D341Med (cell line): ENCODE measurements at places on chromosomes 12 and 14.

- DNase-seq = no peak
Measured at GRCh38 chr12:666066-666465, 2.8 kb upstream of the NINJ2 start.

DNA sequence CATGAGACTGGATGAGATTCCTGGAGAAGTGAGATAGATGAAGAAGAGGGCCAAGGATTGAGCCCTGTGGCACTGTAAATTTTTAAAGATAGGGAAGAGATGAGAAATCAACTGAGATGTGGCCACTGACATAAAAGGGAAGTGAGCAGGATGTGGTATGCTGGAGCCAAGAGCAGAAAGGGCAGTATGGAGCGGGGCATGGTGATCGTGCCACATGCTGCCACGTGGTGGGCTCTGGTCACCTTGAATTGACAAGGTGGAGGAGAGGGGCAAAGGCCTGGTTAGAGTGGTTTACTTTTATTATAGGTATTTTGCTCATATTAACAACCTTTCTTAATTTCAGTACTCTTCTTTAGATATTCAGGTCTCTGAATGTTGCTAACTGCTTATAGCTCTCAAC, 257.9 kb downstream of the NEDD1 start:
- DNase-seq = no peak

- DNase-seq = no peak
Measured at GRCh38 chr12:24705741-24706358, 243.1 kb downstream of the BCAT1 start.

- DNase-seq = no peak
Measured at GRCh38 chr12:128043317-128043716, 223.7 kb upstream of the TMEM132C start.

DNA sequence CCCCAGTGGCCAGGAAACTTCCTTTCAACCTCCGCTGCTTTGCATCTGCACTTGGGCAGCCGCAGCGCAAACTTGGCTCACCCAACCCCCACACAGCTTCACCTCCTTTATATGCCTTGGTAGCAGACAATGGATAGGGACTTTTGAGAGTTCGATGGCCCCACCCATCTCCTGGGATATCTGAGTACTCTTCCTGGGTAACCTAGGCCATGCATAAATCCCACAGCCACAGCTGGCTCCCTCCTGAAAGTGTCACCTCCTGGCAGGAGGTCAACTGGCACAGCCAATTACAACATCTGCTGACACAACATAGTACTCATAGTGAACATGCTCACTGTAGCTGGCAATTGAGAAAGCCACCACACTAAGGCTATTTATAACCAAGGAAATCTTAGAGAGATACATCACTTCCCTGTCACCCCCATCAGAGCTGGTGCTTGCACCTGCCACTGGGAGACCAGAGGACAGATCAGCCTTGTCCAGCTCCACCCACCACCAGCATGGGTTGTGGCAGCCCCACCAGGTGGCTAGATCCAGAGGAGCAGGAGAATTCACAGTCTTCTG, 410.0 kb downstream of the SYT1 start:
- DNase-seq = no peak

GRCh38 chr12:129840145-129840884, 63.5 kb downstream of the TMEM132D start:
- no peak for DNase-seq

DNA sequence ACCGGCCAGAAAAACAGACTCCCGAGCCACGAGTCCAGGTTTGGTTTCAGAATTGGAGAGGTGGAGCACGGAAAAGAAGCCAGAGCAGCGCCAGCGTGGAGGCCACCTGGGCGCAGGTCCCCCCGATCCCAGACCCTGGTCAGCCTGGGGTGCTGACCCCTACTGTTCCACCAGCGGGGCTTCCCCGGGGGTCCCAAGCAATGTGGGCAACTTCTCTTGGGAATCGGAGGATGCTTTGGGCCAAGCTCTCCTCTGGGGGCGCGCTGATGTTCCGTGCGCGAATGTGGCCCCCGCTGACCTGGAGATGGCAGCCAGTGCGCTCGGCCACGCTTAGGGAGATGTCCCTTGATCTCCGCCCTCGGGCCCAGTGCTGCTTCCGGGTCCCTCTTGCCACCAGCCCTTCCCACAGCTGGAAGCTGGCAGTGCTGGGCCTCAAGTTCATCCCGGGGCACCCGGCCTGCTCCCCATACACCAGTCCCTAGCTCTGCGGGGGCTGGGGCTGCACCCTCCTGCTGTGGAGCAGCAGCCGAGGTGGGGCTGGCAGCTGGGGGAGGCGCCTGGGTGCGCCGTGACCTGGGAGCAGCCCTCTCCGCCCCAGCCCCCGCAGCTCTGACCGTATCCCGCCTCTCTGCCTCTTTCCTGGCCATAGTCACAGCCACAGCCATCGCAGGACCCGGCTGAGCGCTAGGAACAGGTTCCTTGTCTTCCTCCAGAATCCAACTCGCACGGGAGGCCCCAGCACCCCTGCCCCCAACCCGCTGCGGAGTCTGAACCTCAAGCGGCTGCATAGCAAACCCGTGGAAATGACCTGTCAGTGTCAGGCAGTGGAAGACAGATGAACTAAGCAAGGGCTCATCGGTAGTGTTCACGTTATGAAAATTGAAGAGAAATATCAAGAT, 91.2 kb downstream of the RCOR1 start:
- peak; percentile 25 for DNase-seq

DNA sequence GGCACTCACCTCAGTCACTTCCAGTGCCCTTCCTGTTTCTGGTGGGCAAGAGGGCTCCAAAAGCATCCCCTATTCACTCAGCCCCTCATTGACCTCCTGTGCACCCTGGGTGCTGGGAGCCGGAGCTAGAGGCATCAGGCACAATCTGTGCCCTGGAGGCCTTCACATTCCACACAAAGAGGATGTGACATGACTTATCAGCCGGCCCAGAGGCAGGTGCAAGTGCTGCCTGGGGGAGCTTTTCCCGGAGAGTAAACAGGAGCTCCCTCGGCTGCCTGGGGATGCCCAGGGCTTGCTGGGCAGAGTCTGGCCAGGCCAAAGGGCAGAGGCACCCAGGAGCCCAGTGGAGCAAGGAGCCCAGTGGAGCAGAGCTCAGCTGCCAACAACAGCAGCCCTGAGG, 64.5 kb downstream of the BCL11B start:
- DNase-seq = no peak

DNA sequence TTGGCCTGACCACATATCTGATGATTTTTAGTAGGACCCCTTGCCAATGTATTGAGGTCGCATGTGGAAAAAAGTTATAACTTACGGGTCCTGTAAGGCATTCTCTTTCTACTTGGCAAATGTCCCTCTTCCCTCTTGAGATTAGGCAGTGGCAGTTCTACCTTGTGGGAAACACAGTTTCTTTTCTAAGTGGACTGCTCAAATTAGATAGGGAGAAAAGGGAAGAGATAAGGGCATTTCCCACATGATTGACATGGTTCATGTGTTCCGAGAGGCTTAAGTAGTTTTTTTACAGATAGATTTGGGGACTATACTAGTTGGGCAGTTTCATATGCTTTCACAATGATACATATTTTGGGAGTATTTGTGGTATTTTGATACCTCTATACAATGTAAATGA, 154.7 kb downstream of the FBXL14 start:
- DNase-seq = no peak

DNA sequence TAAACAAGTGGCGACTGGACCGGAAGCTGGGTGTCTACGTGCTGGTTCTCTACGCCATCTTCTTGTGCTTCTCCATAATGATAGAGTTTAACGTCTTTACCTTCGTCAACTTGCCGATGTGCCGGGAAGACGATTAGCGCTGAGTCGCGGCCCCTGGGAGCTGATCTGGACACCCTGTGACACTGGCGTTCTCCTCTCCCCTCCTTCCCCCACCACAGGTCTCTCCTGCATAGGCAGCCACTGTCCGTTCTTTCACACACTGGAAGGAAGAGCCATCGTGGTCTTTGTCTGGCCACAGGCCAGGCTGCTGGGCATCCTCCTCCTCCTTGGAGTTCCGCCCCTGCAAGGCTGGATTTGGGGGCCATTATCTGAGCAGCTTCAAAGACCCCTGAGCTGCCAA, 20.1 kb upstream of the RIN3 start:
- no peak for DNase-seq

DNA sequence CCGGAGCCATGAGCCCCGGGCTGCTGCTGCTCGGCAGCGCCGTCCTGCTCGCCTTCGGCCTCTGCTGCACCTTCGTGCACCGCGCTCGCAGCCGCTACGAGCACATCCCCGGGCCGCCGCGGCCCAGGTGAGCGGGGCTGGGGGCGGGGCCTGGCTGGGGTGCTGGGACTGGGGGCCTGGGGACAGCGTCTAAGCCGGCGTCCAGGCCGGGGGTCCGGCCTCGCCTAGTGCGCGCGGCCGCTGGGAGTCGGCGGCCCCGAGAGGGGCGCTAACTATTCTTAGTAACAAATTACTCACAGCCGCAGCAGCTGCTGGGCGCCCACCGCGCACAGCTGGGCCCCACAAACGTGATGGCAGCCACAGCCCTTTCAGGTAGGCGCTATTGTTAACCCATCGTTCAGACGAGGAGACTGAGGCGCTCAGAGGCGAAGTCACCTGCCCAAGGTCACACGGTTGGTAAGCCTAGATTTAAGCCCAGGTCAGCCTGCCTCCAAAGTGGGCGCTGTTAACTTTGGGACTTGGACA, 374 bp downstream of the CYP46A1 start:
- DNase-seq = no peak

GRCh38 chr14:57970594-57970993, 104.7 kb upstream of the SLC35F4 start:
- DNase-seq = no peak

DNA sequence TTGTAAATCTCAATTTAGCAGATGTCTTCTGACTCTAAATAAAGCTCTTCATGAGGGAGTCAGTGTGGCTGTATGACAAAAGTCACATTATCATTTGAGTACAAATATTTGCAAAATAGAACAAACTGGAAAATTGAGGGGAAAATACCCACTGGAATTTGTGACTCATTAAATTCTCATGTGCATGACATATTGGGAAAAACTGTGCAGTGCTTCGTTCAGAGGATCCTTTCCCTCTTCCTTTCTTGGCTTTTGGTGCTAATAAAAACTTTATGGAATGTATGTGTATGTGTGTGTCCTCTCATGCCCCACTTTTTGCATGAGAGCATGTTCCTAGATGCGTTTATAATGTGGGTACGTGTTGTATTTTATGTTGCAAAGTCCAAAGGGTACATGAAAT, 267.8 kb downstream of the KTN1 start:
- no peak for DNase-seq

DNA sequence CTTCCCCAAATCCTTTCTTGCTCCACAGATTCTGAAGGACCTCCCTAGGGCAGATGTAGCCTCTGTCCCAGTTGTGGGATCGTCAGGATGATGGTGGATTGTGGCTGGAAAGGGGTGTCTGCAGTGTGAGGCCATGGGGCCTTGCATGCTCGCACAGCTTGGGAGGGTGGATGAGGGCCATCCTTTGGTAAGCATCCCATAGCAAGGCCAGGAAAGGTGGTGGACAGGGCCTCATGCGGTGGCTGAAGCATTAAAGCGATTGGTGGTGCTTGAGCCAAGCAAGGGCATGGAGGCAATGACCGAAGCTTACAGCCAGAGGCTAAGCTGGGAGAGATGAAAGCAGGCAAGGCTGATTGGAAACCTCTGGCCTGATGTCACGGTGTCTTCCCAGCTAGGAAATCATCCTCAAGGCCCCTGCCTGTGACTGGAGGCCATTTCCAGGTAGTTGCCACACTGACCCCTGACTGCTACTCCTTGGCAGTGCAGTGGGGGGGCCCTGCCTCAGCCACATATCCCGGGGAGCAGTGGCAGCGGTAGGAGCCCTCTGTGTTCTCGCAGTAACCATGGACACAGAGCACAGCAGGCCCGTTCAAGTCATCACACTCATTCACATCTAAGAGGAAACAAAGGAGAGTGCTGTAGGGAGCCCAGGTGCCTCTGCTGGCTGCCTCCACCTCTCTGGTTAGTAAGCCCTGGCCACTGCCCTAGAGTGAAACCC, 7.0 kb downstream of the ISCA2 start:
- DNase-seq = peak; percentile 26

DNA sequence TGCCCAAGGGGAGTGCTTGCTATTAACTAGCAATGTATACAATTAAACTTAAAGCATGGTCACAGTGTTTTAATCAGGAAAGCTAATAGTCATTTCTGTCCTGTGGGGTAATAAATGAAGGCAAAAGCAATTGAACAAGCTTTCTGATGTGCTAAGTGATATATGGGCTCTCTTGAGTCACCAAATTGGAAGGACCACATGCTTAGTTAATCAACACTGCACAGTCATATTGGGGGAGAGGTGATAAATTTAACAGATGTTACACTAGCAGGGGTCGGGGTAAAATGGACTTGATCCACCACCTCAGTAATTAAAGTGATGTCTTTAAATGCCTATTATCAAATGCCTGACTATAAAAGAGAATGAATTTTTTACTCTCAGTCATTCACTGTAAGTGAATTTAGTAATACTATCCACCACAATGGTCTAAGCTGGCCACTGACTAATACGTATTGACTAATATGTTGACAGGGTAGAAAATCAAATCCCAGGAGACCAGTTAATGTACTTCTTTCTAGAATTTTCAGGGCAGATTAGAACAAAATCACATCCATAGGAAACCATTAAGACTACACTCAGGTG, 736.3 kb downstream of the RPS29 start:
- no peak for DNase-seq

GRCh38 chr12:51955702-51956101, 4.2 kb downstream of the ACVR1B start:
- no peak for DNase-seq

DNA sequence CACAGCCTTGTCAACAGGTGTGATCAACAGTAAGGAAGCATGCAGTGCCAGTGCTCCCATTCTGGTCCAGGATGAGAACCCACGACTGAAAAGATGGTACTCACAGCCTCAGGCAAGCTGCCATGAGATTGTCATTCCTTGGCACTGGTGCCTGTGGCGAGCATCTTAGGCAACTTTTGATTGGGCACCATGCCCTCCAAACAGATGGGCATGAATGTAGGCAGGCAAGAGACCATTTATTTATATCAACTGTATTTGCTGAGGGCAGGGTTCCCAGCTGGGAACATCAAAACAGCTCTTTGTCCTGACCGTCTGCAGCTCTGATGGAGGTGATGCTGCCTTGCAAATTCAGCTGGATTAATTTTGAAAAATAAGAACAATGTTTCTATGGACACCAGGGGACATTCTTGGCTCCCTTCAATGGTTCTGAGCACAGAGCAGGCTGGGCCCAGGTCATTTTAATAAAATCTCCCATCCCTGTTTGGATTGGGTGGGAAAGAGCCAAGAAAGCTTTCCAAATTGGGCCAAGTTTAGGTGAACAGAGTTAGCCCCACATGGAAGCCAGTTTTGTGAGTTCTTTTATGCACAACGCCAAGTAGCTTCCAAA, 522.5 kb downstream of the RMST start:
- no peak for DNase-seq

GRCh38 chr14:98059106-98059505, 1212.9 kb downstream of the BCL11B start:
- no peak for DNase-seq
